ENCODE measurements at places on chromosomes 7 and 10.

- no peak for DNase-seq
Measured at GRCh38 chr10:104690959-104691358, 49.9 kb downstream of the SORCS3 start.

- no peak for DNase-seq
Measured at GRCh38 chr7:128387216-128388144, 22.3 kb downstream of the IMPDH1 start.

DNA sequence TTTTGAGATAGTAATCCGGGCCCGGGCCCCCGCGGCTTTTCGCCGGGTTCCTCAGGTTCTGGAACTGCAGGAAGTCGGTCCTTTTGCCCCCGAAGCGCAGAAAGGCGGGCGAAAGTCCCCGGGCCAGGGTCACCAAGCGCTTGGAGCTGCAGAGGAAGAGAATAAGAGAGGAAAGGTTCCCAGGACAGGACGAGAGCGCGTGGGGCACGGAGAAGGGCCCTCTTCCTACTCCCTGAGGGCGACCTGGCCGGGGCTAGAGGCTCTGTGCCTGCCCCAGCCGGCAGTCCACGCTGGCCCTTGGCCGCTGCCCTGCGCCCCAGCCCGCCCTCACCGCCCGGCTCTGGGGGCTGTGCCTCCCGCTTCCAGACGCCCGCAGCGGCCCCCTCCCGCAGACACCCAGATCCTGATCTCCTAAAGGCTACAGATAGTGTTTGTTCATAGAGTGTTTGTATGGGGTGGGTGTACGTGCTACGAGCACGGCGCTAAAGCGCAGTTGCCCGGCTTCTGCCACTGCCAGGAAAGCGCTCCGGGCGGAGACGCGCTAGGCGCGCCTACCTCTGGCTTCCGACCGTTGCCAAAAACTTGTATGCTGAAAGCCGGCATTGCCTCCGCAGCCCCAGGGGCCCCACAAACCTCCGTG, 3.2 kb downstream of the HPSE2 start:
- no peak for DNase-seq

DNA sequence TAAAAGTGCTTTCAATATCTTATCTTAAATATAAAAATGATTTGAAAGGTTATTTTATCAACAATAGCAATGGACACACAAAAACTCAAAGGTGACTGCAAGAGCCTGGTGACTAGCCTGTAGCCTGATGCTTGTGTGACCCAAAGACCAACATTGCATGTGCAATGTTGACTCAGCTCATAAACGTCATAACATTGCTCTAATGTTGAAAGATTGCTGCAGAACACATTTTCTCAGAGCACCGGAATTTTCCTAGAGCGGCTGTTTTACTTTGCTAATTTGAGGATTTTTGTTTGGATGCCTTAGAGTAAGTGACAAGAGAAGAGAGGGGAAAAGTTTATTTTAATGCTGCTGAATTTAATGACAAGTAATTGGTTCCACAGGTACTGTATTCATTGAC, 107.1 kb downstream of the RAB18 start:
- peak; percentile 78 for DNase-seq

DNA sequence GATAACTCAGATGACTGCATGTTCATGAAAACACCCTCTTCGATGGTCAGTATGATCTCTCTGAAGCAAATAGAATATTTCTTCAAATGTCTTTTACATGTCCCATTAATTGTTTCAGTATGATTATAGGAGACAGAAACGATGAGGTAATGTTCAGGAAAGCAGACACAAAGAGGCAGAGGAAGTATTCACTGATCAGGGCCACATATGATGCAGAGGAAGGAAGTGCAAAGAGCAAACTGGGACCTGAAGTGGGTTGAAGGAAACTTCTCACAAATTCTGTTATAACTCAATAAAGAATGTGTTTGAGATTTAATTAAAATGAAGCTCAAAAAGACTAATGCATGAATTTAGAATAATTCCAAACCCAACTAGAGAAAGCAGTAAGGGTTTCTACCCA, 70.5 kb downstream of the TES start:
- DNase-seq = no peak

- DNase-seq = peak; percentile 77
Measured at GRCh38 chr7:90825779-90826178, 229.7 kb downstream of the CDK14 start.

GRCh38 chr10:129626796-129627435, 159.9 kb downstream of the MGMT start:
- no peak for DNase-seq

- no peak for DNase-seq
Measured at GRCh38 chr7:8229927-8230326, 32.0 kb downstream of the ICA1 start.

GRCh38 chr10:58546137-58546536, 33.5 kb downstream of the BICC1 start:
- no peak for DNase-seq

GRCh38 chr10:25828475-25828874, 105.6 kb upstream of the MYO3A start:
- no peak for DNase-seq

GRCh38 chr10:49564461-49565009, 25.6 kb upstream of the ERCC6 start:
- no peak for DNase-seq

DNA sequence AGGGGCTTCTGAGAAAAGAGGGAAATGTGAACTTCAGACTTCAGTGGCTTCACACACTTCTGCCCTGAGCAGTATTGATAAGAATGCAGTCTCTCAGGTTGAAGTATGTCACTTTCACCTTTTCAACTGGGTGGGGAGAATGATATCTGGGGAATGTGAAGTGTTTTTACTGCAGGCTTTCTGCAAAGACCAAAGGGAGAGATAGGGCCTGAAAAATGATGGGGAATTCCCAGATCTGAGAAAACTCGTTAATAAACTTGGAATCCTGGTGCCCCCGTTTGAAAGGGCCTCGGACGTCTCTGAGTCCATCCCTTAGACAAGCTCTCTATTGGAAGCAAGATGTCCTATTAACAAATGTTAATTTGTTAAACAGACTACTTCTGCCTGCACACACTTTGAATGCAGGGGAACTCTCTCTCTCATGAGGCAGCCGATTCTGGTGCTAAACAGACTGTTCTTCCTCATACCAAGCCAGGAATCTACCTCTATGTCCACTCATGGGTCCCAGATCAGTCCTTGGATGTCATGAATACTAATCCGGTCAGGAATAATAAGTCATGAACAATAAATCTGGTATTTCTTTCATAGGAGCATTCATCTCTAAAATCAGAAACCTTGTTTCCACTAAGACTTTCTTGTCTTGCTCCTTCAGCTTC, 193.6 kb downstream of the JCAD start:
- no peak for DNase-seq

DNA sequence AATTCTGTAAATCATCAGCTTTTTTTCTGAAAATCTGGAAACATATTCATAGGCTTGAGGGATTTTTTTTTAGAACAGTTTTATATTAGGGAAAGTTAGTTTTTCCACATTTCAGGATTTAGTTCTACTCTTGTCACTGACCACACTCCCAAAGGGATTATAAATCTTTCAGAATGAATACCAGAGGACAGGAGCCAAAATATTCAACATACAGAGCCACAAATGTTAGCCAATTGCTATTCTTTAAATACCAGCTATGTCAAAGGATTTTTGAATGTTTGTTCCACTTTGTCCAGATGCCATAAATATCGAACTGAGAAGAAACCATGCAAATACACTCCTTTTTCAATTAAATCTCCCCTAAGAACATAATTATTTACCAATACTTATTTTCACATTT, 50.7 kb downstream of the ODAD2 start:
- no peak for DNase-seq

DNA sequence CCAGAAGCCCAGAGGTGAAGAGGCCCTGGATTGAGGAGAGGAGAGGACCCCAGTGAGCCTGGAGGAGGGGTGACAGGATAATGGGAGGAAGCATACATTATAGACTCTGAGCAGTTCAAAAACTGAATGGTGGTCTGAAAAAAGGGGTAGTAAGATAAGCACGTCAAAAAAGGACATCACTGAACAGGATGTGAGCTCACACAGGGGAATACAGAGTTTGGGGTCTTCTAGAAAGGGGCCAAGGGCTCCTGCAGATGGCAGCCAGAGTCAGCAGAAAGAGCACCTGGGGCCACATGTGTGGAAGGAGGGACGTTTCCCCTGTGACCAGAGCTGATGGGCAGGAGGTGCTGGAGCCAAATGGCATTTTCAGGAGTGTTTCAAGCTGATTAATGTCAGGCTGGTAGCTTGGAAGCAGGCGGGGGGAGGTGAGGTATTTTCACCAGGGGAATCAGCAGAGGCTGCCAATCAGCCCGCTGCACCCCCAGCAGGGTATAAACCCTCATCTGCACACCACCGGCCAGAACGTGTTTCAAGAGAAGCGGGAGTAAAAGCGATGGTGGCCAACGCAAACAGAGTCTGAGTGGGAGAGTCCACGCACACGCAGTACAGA, 85.8 kb downstream of the TNS3 start:
- no peak for DNase-seq

- DNase-seq = peak; percentile 57
Measured at GRCh38 chr7:30433082-30433481, 45.5 kb downstream of the NOD1 start.

- no peak for DNase-seq
Measured at GRCh38 chr10:11297136-11297535, 279.5 kb downstream of the CELF2 start.

DNA sequence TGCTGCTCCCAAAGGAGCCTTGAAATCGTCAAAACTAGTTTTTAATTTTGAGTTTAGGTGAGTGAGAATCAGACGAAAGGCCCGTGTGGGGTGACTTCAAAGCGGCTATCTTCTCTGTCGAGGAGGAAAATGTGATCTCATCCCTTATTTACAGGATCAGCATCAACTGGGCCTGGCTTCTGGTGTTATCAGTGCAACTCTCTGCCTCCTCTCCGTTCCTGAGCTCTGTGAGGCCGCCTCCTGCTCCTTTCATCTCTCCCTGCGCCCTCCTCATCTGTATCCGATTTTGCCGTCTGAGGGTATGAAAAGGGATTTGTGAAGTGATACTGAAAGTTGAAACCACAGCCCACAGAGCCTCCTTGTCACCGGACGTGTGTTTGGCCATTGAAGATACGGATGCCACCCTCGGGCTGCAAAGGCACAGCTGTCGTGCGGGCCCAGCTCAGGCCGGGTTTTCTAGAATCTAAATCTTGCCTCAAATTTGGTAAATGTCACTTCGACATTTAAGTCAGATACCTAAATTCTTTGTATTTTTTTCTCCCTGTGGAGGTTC, 408.7 kb upstream of the ADARB2 start:
- DNase-seq = no peak

DNA sequence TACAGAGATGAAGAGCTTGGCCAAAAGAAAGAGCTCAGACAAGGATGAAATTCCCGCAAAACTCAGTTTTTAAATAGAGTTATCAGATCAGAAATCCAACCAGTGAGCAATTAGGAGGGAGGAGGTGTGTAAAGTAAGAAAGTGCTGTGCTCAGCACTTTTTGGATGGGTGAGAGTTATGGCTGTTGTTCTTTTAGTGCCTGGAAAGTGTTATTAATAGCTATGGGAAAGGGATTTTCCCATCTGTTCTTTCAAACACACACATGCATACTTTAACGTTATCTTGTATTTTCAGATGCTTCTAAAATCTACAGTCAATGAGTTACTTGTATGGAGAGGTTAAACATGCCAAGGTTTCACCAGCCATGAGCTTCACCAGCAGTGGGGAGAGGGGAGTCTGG, 107.3 kb upstream of the TMEM72 start:
- DNase-seq = no peak

DNA sequence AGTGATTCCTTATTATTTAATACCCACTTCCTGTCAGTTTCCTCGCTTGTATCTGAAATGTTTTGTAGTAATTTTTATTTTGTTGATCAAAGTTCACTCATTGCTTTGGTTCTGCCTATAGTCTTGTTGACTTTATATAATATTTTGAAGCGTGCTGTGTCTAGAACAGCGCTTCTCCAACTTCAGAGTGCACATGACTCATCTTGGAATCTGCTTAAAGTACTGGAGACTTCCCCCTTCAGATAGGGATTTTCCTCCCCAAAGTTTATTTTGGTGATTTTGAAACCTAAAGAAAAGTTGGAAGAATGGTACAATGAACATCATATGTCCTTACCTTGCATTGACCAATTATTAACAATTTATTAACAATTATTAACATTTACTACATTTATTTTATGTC, 5.8 kb downstream of the COMTD1 start:
- DNase-seq = no peak

DNA sequence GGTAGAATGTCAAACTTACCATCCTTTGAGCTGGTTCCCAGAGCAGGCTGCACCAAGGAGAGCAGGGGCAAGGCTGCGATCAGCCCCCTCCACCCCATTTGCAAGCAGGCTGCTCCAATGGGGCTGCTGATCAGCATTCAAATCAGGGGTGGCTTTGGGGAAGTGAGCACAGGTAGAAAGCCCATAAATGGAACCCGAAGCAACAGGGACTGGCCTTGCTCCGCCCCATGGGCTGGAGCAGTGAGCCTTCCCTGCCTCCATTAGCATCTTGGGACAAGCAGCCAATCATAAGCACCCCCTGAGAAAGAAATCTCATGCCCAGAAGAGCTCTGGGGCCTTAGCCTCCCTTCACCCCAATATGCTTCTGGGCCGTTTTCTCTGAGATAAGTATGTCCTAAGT, 4.0 kb upstream of the PKD1L1 start:
- DNase-seq = no peak

GRCh38 chr10:34037499-34037898, 703.0 kb upstream of the NRP1 start:
- no peak for DNase-seq

- DNase-seq = no peak
Measured at GRCh38 chr7:41816111-41816510, 113.2 kb upstream of the INHBA start.

DNA sequence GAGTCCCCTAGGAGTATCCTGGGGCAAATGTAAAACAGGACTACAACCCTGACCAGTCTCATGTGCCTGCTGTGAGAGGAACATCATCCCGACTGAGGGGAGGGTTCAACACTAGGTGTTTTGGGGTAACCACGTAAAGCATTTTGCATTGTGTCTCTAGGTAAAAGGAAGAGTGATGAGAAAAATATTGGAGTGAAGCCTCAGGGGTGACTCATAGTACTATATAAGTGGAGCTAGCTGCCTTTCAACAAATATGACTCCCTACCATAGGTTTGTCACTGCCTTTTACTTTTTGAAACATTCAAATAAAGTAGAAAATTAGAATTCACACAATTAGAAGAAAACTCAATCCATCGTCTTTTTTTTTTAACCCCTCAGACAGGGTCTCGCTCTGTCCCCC, 2.6 kb upstream of the CAMK2G start:
- DNase-seq = no peak

DNA sequence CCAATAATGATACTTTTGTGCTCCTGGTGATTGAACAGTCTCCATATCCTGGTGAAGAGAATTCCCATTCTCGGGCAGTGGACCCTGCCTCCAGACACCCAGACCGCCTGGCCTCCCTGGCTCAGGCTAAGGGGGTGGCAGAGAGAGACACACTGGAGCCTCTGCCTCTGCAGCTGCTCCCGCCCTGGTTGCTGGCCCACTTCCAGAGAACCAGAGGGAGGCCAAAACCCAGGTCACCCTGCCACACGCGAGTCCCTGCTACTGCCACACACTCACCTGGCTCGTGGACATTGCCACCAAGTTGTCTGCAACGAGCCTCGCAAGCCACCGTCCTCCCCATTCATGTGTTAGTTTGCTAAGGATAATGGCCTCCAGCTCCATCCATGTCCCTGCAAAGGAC, 221.8 kb downstream of the HPSE2 start:
- no peak for DNase-seq
